ENCODE measurements at places on chromosomes 12 and 14.

DNA sequence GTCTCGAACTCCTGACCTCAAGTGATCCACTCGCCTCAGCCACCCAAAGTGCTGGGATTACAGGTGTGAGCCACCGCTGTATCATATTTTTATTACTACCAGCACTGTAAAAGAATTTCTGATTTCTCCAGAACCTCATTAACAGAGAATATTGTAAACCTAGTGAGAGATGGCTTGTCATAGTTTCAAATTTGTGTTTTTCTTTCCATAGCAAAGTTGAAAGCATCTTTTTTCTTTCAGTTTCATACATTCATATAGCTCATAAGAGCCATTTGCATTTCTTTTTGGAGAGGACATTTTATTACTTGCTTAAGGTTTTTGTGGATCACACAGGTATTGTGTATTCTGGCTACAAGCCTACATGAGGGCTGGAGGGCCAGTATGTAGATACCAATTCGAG lies 58.0 kb downstream of the MIS18BP1 start:
- DNase-seq, result no peak

- DNase-seq, result no peak
Observed at GRCh38 chr14:20278414-20278813, 27.3 kb downstream of the TTC5 start.

- peak; percentile 79 for DNase-seq
Observed at GRCh38 chr12:33587784-33588712, 148.4 kb upstream of the SYT10 start.

DNA sequence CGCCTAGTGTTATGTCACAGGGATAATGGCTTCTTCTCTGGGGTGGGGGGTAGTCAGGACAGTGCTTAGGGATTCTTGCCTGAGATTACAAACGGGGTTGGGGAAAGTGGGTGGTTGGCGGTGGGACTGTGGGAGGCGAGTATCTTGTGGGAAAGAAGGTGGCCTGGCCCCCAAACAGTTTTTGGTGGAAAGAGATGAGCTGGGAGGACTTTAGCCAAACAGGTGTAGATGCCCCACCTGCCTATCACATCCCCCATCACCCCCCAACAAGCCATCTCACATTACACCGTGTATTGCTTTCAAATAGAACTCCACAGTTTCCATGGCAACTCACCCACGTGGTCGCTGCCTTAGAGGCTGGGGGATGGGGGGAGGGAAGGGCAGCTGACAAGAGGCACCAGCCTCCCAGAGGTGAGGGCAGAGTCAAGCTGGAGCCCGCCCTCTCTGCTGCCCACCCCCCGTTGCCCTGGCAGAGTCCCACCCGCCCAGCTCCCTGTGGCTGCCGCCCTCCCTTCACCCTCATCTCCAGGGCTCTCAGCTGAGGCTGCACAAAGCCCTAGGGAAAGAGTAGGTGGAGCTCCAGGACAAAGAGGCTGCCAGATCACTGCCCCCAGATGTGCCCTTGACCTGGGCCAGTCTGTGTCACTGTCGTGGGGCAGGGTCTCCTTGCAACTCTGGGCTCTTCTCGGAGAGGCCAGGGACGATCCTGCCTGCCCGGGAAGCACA lies 98.3 kb downstream of the LRRC74A start:
- DNase-seq, result no peak

- no peak for DNase-seq
Observed at GRCh38 chr14:75927564-75928087, 54.2 kb downstream of the TGFB3 start.

- no peak for DNase-seq
Observed at GRCh38 chr12:52081263-52081733, 1.8 kb downstream of the SMIM41 start.

DNA sequence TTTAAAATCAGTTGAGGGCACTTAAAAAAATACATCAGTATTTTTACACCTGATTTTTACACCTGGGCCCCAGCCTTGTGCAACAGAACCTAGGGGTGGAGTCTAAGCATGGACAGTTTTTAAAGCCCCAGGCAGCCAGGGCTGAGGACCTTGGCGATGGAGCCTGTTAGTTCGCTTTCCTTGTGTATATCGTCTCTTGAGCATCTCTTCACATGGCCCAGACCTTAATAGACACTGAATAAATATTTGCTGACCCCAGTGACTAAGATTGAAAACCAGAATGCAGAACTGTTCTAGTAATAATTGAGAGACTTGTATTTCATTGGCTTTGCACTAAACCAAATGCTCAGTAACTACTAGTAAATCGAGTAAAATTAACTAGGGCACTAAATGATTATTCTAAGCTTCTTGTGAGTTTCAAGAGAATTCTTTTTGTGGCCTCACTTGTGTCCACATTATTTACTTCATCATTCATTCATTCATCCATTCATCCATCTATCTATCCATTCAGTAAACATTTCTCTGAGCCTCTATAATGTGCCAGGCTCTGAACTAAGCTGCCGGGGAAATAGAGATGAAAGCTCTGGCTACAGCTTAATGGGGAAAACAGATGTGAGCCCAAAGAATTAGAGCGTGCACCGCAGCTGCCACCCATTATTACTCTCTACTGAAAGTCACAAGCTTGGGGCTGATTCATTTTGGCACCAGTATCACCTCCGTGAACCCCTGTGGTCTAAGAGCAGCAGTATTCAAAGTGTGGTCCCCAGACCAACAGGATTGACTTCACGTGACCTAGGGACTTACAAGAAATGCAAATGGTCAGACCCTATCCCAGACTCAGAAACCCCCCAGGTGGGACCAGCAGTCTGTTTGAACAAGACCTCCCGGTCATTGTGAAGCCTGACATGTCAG lies 30.7 kb upstream of the BCL7A start:
- no peak for DNase-seq

DNA sequence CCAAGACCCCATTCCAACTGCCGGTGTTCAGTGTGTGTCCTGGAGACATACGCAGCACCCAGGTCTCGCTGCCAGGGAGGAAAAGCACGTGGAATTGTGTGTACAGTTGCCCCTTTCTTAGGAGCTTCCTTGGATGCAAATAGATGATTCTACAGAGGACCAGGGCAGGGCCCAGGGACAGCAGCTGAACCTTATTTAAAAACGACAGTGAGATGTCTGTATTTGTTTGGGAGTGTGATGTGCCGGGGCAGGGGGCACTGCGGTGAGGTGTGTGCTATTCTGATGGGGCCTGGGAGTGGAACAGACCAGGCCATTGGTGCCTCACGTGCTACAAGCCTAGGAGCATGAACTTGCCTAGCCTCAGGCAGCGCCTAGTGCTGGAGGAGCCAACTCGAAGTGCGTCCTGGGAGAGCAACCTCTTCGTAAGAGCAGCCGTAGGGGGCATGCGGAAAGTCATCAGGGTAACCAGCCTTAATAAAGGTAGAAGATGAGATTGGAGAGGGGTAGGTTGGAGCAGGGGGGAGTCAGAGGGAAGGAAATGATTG lies 98.3 kb upstream of the ESRRB start:
- no peak for DNase-seq

GRCh38 chr12:124040291-124040690 lies 67.3 kb downstream of the ZNF664 start:
- DNase-seq, result no peak

DNA sequence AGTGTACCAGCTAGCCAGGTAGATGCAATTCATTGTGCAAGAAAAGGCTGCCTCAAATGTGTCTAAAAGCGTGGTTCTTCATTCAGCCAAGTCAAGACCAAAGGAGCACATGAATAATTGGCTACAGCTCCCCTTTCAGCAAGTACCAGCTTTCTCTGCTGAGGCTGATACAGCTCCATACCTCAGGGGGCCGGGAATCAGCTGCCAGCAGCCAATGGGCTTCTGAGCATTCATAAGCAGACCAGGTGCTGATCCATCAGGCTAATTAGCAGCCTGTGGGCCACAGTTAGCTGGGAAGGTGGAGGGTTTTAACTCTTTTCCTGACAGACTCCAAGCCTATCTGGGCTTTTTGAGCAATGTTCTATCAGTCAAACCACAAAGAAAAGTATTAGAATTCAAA lies 264.7 kb downstream of the APAF1 start:
- no peak for DNase-seq

DNA sequence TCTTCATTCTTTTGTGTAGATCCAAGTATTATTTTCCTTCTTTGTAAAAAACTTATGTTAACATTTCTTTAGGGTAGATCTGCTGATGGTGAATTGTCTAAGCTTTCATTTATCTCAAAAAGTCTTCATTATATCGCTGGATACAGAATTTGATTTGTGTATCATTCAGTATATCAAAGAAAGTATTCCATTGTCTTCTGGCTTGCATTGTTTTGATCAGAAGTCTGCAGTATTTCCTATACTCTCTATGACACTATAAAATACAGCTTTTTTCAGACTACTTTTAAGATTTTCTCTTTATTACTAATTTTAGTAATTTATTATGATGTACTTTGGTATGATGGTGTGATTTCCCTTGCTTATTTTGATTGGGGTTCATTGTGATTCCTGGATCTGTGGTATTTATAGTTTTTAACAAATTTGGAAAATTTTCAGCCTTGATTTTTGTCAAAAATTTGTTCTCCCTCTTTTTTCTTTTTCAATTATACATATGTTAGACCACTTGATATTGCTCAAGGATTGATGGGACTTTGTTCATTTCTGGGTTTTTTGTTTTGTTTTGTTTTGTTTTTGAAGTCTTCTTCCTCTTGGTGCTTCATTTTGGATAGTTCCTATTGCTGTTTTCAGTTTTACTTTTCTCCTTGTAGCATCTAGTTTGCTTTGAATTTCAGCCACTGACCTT lies 176.5 kb downstream of the ZFP36L1 start:
- peak; percentile 35 for DNase-seq

DNA sequence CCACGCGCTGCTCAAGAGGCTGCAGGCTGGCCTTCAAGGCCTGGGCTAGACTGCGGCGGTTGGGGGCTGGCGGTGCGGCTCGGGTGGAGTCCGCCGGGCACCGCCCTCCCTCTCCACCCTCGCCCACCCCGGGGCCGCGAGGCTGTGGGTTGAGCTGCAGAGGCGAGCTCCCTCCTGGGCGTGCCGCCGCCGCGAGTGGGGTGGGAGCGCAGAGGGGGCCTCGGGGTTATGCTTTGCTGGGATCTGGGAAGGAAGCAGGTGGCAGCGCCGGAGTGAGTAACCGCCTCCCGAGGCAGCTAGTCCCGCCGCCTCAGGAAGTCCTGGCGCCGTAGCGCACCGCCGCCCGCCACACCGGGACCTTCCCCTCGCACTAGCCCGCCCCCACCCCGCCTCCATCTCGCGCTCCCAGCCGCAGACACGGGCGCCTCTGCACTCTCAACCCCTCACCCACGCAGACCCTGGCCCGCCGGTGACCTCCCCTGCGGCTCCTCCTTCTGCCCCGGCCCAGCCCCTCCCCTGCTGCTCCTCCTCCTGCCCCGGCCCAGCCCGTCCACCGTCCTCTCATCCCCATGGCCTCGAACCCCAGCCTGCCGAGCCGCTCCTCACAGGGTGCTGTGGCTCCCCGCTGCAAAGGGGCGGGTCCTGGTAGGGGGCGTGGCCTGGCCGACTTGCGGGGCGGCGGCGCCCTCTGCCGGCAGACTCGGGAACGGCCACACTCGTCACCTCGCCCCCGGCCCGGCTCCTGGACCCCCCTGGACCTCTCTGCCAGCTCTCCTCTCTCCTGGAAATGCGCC lies 16.6 kb downstream of the TAMALIN start:
- DNase-seq, result peak; percentile 40

- DNase-seq, result no peak
Observed at GRCh38 chr14:44649061-44649460, 142.0 kb upstream of the FSCB start.

DNA sequence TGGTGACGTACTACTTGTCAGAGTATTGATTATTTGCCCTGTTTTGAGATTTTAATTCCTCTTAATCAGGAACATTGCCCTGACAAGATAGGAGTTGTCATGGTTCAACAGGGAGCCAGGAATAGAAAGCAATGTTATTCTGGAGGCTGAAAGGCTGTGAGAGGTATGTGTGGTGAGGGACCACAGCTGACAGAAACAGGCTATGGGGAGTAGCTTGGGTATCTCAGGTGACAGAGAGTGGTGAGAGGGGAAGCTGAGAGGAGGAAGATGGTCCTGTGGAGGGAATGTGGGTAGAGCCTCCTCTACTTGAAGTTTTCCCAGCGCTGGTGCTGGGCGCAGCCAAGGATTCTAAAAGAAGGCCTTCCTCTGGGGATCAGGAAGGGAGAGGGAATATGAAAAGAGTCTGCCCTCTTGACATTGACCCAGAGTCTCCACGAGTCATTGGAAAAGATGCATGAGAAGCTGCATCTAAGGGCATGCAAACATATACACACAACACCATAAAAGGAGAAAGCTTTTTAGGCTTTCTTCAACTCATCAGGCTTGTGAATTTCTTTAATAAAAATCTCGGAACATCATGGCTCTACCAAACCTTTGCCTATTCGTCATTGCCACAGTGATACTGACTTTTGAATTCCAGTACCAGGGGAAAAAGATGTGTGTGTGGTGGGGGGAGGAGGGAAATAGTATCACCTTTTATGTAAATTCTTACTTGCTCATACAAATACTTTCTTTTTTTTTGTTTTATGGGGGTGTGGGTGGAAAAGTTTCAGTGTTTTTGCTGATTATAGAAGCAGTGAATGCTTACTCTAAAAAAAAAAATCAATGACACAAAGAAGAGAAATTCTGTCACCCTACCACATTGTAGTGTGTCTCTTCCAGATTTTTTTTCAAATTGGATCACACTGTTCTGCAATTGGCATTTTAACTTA lies 39.9 kb upstream of the DHRS7 start:
- DNase-seq, result no peak

DNA sequence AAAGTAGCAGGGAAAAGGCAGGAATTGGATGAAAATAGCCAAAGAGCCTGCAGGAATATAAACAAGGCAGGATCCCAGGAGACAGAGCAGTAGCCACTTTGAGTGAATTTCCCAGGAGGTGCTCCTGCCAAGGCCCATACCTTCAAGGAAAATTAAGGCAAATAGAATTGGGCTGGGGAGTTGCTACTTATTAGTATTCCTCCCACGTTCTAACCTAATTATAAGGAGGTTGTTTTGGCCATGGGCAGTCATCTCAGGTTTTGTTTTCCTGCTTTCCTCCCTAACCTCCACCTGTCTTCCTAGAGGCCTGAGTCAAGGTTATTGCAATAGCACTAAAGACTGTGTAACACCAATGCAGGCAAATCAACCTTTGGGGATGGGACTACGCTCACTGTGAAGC lies 73.1 kb downstream of the DAD1 start:
- DNase-seq, result no peak

DNA sequence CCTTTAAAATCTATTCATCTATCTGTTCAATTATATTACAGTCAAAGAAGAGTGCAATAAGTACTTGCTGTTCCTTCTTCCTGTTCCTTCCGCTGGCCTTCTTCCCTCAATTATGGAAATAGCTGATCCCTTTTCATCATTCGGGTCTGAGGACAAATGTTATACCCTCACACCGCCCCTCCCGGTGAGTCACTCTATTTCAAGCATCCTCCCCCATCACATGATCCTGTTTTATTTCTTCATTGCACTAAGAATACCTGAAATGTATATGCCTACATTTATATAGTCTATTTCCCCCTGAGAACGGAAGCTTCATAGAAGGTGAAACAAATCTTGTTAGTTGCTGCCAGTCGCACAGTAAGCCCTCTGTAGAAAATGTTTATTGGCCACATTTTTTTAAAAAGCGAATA lies 2.5 kb downstream of the SLC38A1 start:
- peak; percentile 69 for DNase-seq

DNA sequence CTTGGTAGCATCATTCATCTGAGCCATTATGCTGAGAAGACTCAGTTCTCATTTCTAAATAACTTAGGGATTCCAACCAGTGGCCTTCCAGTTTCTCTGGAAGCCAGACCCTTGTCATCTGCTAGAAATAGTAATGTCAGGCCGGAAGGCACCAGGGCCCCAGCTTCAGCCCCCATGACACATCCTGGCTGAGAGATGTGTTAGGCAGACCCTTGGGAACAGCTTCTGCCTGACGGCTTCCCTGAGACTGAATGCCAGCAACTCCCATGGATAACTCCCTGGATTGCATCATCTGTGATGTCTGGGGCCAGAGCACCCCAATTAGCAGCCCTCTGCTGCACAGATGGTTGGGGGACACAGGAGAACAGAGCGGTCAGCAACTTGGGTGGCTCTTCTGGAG lies 583.5 kb upstream of the TBX3 start:
- no peak for DNase-seq

Measured in A172 (cell line).